ENCODE measurements at places on chromosomes 2 and 18.

DNA sequence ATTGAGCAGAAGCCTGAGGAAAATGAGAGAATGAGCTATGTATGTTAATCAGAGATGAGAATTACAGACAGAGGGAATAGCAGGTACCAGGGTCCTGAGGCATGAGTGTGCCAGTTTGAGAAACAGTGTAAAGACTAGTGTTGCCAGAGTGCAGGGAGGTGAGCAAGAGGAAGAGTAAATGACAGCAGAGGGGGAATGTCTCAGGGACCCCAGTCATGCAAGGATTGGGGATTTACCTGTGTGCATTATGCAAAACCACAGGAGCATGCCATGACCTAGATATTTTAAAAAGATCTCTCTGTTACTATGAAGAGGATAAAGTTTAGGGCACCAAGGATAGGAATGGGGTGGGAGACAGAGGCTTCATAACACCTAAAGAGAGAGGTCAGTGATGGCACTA lies 72.1 kb downstream of the TTC32 start:
- DNase-seq, result no peak

DNA sequence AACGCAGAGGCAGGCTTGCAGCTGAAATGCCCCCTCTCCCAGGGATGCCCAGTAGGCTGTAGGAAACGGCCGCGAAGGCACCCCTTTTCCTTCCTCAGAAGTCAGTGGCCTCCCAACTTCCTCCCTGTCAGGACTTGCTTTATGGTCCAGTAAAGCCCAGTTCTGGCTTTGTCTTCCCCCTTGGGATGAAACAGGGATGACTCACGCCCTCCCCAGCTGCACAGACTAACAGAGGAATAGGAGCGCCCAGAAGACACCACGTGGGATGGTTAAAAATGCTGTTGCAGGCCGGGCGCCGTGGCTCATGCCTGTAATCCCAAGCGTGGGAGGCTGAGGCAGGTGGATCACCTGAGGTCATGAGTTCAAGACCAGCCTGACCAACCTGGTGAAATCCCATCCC lies 6.9 kb downstream of the CREG2 start:
- no peak for DNase-seq

DNA sequence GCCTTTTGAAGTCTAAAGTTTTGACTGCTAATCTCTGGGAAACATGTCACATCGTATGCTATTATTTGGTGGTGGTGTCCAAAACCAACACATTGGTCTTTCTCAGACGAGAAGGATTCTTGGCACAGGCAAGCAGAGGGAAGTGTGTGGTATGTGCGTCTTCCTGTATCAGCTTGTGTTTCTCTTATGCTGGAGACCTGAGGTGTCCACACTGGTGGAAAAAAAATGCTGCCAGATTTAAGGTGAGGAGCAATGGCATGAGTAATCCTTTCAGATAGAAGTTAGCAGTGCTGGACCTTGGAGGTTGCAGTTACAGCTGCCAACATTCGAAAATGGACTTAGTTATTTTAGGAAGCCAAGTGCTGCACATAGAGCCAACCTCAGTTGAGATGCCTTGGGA lies 11.7 kb upstream of the FHL2 start:
- no peak for DNase-seq

- no peak for DNase-seq
Measured at GRCh38 chr2:9238591-9239326, 32.1 kb downstream of the ASAP2 start.

- no peak for DNase-seq
Measured at GRCh38 chr2:219116776-219117646, 43.6 kb downstream of the NHEJ1 start.

DNA sequence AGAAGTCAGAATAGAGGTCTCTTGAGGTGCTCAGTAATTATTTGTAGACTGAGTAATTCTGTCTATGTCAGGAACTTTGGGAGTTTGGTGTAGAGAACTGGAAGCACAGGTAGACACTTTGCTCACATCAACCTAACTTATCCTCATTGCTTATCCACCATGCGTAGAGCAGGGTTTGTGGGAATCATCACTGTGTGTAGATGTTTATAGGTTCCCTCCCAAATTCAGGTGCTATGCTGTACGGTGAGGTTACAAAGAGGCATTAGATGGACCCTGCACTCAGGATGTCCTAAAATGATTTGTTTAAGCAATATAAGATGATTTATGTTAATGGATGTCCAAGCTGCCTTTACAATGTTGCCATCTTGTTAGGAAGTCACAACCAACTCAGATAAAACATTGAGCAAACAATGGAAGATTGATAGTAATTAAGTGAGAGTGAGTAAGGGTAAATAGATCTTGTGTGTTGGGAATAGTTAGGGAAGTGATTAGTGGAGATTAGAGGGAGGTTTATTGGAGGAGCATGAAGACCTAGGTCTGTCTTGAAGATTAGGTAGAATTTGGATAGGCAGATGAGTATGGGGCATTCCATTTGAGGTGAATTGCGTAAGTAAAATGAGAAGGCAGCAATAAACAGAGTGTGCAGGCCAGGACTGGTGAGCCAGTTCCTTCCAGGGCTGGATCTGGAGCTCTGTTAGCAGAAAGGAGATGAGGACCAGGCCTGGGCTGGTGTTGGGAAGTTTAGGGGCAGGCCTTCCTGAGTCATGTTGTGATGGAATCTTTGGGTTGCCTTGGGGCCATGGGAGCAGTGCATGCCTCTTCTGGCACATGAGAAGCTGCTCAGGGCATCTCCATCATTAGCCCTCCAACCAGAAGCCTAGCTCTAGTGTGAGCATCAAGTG lies 12.1 kb downstream of the EPAS1 start:
- no peak for DNase-seq

DNA sequence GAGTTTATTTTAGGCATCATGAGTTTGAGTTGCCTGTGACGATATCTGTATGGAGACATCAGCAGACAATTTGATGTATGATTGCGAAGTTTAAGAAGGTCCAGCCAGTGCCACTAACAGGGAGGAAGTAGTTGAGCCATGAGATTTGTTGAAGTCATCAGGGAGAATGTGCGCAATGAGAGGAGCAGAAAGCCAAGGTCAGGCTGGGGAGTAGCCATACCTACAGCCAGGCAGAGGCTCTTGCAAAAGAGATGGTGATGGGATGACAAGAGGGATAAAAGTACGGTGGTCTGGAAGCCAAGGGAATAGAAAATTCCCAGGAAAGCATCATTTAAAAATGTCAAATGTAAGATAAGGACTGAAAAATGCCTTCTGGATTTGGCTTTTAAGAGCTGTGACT lies 51.2 kb downstream of the LIMS1 start:
- no peak for DNase-seq

DNA sequence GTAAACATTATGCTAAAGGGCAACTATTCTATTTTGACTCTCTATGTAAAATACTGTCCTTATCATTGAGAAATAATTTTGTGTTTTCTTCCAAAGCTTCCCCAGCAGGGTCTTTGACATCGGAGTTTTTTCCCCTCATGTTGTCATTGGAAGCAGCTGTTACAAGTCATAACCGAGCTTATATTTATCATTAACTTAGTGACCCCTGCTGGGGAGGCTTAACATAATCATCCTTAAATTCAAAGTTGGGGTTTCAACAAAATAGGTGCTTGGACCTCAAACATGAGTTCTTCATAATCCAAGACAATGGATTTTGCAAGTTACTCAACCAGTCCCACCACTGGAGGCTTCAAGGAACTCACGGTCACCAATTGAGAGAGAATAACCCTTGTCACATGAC lies 330.9 kb downstream of the DCC start:
- peak; percentile 38 for DNase-seq

DNA sequence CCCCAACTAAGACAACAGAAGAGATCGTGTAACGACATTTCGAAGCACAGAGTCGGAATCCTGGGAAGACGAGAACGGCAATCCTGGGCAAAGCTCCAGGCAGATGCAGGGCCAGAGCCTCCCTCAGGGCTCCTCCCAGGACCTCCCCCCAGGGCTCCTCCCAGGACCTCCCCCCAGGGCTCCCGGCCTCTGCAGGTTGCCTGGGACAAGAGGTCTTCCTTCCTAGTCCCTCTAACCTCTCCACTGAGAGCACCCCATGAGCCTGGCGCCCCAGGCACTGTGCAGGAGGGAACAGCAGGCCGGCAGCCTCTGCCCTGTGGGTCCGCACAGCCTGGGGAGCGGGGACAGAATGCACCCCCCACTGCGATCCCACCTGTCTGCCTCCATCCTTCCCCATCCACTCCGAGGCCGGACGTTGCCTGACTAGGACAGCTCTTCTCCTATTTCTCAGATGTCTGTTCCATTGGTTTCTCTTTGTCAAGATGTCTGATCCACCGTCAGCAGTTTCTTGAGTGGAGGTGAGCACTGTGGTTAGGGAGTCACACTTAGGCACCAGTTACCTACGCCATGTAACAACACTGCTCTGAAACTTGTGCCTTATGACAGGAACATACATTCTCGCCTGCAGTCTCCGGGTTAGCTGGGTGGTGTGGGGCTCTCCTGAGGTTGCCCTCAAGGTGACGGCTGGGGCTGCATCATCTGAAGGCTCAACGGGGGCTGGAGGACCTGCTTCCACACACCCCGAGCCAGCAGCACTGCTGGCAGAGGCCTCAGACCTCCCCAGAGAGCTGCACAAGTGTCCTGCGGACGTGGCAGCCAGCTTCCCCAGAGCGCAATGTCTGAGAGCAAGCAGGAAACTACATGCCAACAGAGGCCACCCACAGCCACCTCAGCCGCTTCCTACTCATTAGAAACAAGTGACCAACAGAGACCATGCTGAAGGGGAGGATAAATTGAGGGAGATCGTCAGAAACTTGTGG lies 28.9 kb downstream of the ADI1 start:
- DNase-seq, result peak; percentile 41

GRCh38 chr2:60528281-60529020 lies 25.0 kb downstream of the BCL11A start:
- DNase-seq, result no peak

DNA sequence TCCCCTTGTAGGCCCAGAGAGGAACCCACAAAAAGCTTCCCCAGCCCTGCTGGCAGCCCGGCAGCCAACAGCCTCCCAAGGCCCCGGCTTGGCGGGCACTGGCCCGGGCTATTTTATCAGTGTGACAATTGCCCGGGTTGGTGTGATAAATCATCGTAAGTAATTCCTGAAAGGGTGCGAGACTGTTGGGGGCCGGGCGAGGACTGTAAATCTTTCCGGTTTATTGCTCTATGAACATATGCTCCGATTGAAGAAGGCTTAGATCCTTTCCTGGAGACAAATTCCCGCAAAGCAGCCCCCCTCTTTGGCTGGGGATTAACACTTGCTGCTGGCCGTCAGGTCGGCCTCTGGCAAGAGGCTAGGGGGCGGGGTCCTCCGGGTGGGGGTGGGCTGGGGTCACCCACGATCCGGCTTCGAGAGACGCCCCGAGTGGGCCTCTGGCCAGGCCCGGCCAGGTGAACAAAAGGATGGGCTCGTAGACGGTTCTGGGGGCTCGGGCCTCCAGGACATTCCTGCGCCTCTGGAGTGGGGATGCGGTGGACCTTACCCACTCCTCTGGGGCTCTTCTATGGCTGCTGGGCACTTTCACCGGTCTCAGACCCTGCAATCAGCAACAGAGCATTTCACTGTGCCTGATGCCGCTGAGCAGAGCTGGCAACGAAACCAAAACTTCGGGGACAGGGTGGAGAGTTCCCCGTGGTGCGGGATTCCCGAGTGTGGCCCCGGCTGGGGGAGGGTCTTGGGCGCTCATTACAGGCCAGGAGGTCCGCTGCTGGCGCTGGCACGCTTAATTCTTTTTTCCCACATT lies 2.0 kb downstream of the HOXD3 start:
- DNase-seq, result no peak

- peak; percentile 45 for DNase-seq
Measured at GRCh38 chr2:54652540-54652939, 70.9 kb upstream of the EML6 start.

DNA sequence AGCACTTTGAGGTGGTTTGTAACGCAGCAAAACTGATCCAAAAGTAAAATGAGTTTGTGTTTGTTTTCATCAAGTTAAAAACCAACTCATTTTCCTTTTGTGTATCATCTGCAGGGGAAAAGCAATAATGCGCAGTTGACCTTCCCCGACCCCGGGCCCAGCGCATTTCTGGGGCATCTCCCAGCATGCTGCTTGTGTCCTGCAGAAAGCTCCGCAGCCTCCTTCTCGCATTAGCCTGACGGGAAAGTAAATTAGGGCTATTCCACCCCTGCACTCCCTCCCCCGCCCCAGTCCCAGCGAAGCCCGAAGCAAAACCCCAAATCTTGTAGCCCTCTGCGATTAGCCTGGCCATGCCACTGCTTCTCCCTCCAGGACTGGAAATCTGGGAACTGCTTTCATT lies 82.0 kb upstream of the PPM1B start:
- DNase-seq, result no peak

DNA sequence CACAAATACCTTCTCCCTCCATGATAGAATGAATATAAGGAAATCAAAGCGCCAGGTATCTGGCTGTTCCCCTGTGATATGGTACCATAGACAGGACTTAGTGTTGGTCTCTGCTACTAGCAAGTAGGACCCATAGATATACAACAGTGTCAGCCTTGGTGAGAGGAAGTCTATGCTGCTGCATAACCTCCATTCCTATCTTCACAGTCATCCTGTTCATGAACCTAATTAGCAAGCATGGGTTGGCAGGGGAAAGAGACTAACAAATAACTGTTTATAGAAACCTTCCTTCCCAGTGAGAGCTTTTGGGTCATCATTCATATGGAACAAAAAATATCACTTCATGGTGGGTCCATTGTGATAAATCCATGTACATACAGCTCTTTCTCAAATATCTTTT lies 188.9 kb upstream of the FAM98A start:
- DNase-seq, result no peak

- no peak for DNase-seq
Measured at GRCh38 chr2:128702616-128703015, 383.9 kb upstream of the HS6ST1 start.

DNA sequence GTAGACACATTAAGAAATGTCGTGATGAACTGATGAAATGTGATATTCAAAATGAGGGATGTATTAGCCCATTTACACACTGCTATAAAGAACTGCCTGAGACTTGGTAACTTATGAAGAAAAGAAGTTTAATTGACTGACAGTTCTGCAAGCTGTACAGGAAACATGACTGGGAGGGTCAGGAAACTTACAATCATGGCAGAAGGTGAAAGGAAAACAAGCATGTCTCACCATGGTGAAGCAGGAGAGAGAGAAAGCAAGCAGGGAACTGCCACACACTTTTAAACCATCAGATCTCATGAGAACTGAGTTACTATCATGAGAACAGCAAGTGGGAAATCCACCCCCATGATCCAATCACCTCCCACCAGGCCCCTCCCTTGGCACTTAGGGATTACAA lies 1010.8 kb upstream of the CELF4 start:
- peak; percentile 30 for DNase-seq

DNA sequence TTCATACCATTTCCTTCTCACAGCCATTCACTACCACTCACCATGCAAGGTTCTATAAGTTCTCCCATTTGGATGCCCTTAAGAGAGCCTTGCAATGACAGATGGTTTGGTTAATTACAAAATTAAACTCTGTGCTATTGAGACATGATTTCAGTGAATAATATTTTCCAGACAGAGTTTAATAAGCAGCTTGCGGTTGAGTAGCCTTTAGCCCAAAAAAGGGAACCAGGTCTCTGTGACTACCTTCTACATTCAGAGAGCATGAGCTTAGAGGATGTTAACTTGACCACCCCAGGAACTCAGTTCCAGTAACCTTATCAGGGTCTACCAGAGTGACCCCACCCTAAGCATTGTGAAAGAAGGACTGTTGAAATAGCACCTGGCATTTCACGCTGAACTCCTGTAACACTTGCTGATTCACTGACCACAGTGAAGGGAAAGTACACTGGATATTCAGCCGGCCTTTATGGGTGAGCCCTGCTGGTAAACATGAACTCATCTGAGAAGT lies 1173.1 kb upstream of the ZEB2 start:
- peak; percentile 13 for DNase-seq
